ENCODE measurements at places on chromosomes 16 and 17.

DNA sequence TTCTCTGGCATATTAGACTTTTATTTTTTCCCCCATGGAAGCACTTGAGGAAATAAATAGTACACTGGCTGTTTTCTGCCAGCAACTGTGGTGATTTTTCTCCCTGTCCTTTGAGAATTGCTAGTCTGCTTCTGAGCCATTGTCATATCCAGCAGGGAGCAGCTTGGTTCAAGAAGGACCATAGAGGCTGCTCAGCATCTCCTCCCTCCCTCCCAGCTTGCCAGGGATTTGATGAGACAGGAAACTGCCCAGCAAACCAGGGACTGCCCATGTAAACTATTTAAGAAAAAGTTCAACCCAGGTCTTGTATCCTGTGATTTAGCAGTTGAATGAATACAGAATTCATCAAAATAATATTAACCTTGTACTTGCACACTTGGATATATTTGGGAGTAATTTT is 39.5 kb downstream of the CYB5B start:
- DNase-seq, result no peak

DNA sequence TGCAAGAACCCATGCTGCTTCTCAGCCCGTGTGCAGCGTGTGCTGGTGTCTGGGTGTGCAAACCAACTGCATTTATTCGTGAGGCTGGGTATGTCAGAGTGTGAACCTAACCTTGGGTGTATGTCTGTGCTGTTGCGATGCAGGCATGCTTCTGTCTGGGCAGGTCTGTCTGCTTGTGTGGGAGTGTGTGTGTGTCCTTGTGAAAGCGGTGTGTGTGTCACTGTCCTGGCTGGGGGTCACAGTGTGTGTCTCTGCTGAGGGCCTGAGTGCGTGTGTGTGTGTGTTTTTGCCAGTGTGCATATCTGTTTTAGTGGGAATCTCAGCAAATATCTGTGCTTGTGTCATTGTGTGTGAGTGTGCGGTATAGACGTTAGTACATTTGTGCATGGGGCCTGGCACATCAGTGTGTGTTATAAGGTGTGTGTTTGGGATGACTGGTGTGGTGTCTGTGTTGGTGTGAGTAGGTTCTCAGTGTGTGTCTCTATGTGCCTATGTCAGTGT is 121.8 kb downstream of the CYLD start:
- no peak for DNase-seq

GRCh38 chr17:9079461-9080103 is 58.3 kb downstream of the NTN1 start:
- no peak for DNase-seq

DNA sequence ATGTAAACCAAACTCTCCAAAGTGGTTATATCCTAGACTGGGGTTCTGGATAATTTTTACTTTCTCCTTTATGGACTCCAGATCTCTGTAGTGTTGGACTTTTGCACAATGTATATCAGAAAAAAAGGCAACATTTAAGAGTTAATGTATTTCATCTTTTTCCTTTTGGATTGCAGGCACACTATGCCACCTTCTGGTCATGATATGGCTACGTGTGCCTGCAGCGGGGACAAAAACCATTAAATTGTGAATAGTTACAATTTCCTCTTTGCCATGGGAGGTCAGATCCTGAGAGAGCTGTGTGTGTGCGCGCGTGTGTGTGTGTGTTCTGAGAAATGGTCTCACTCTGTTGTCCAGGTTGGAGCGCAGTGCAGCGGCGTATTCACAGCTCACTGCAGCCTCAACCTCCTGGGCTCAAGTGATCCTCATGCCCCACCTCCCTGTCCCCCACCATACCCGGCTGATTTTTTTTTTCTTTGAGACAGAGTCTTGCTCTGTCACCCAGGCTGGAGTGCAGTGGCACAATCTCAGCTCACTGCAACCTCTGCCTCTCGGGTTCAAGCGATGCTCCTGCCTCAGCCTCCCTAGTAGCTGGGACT is 4.3 kb upstream of the SGF29 start:
- DNase-seq, result no peak

- DNase-seq, result no peak
Observed at GRCh38 chr16:65429504-65430181, 307.8 kb upstream of the CDH11 start.

DNA sequence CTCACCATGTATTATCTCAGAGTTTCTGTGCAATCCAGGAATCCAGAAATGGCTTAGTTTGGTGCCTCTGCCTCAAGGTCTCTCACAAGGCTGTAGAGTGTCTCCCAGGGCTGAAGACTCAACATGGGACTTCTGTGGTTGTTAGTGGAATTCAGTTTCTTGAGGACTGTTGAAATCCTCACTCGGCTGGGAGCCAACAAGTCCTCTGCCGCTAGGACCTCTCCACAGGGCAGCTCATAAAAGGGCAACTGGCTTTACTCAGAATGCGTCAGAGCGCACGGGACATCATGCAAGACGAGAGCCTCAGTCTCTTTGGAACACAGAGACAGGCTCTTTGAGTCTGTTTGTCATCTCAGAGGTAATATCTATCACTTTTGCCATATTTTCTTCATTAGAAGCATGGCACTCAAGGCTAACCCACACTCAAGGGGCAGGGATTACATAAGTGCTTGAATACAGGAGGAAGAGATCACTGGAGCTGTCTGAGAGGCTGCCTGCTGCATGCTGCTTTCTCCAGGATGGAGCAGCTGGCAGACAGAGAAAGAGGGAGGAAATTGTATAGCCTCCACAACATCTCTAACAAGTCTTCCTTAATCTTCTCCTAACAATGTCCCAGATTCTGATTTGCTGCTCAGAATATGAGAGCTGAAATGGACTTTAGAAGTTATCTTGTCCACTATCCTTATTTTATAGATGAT is 97.5 kb upstream of the ASIC2 start:
- DNase-seq, result no peak

GRCh38 chr16:67966549-67967182 is 1.8 kb downstream of the SLC12A4 start:
- no peak for DNase-seq

GRCh38 chr17:12395733-12396354 is 269.8 kb upstream of the MYOCD start:
- no peak for DNase-seq

- no peak for DNase-seq
Observed at GRCh38 chr17:81121841-81122733, 43.2 kb upstream of the PVALEF start.

DNA sequence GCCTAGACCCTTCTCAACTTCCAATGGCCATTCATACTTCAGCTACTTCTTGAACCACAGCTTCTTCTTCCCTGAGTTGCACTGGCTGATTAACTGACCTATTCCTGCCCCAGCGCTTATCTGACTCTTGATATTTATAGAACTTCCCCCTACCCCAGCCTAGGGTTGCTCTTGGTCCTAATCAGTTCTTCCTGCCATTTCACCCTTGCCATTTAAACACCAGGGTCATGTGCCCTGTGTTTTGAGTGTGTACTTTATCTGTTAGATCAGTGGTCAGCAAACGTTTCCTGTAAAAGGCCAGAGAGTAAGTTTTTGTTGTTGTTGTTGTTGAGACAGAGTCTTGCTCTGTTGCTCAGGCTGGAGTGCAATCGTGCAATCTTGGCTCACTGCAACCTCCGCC is 82.4 kb upstream of the COX10 start:
- DNase-seq, result no peak

DNA sequence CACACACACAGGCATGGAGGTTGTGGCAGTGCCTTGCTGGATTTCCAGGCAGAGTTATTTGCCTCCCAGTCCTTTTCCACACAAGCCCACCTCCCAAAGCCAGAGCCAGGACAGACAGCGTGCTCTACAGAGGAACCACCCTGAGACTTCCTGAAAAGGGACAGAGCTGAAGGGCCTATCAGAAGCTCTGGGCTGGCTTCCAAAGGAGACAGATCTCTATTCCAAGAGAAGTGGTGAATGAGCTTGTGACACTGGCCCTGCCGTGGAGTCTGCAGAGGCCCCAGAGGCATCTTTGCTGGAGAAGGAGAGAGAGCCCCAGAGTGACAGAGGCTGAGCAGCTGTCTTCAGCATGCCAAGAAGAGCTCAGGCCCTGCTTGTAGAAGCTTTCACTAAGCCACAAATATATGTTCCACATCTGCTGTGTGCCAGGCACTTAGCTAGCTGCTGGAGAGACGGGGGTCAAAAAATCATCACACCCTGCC is 8.3 kb upstream of the LPCAT2 start:
- DNase-seq, result no peak

GRCh38 chr16:14454391-14454790 is 175.7 kb downstream of the PARN start:
- DNase-seq, result no peak

- no peak for DNase-seq
Observed at GRCh38 chr17:78676412-78677302, 99.5 kb upstream of the DNAH17 start.

DNA sequence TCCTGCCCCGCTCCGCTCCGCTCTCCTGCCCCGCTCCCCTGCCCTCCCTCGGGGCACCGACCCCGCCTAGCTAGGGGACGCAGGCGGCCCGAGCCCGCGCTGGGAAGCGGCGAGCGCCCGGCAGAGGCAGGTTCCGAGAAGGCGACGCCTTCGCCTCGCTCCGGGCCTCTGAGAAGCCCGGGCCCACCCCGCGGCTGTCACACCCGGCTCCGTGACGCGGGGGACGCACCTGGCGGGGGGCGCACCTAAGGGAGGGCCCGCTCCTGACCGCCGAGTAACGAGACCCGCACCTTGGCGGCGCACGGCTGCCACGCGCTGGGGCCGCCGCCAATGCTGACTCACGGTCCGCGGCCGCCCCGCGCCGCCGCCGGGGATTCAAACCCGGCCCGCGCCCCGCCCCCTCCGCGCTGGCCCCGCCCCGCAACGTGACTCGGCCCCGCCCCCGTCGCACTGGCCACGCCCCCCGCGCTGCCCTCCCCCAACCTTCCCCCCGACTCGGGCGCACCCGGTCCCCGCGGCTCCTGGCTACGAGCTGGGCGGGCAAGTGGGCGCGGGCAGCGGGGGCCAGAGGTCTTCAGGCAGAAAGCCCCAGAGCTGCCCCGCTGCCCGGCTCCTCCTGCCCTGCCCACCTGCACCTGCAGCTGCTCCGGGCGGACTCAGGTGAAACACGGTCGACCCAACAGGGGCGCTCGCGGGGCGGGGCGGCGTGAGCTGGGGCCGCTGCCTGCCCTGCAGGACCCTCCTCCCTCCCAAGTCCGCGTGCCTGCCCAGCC is 27.8 kb downstream of the GNPTG start:
- peak; percentile 62 for DNase-seq

GRCh38 chr17:77849239-77849638 is 109.3 kb upstream of the TNRC6C start:
- DNase-seq, result no peak

- no peak for DNase-seq
Observed at GRCh38 chr17:34307110-34307509, 12.1 kb upstream of the CCL8 start.

- DNase-seq, result no peak
Observed at GRCh38 chr17:61394630-61395408, 4.8 kb upstream of the TBX2 start.

- no peak for DNase-seq
Observed at GRCh38 chr17:74659889-74660288, 36.4 kb upstream of the CD300E start.

GRCh38 chr16:11253009-11253994 is 2.7 kb downstream of the SOCS1 start:
- DNase-seq, result peak; percentile 43

DNA sequence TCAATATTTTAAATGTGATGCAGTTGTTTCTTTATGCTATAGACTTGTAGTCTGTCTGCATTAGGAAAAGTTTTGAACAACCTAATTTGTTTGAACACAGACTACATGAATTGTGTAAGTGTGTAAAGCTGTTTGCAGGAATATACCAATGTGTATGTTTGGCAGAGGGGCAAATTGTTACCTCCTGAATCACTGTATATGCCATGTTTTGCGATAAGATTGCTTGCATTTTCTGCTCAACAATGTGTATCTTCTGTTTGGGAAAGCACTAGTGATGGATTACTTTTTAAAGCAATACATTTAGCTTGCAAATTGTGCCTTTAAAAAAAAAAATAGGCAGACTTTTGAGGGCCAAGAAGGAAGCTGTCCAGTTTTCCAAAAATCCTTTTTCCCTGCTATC is 14.6 kb downstream of the RBBP6 start:
- no peak for DNase-seq

GRCh38 chr16:31421587-31421986 is 6.6 kb downstream of the COX6A2 start:
- DNase-seq, result peak; percentile 13

- no peak for DNase-seq
Observed at GRCh38 chr16:82432261-82432660, 194.5 kb upstream of the CDH13 start.

DNA sequence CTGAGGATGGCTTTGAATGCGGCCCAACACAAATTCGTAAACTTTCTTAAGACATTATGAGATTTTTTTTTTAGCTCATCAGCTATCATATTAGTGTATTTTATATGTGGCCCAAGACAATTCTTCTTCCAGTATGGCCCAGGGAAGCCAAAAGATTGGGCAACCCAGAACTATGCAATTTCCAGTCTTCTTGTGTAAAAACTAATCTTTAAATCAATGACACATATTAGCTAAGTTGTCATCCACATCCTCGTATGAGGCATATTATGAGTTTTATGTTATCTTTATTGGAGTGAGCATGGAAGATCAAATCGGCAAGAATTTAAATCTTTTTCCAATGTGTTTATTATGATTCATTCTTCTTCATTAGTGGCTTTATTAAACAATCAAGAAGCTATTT is 198.6 kb upstream of the HSBP1 start:
- no peak for DNase-seq

GRCh38 chr17:57713140-57713539 is 32.0 kb downstream of the CCDC182 start:
- no peak for DNase-seq

- DNase-seq, result no peak
Observed at GRCh38 chr16:48609652-48610029, 339 bp downstream of the N4BP1 start.

DNA sequence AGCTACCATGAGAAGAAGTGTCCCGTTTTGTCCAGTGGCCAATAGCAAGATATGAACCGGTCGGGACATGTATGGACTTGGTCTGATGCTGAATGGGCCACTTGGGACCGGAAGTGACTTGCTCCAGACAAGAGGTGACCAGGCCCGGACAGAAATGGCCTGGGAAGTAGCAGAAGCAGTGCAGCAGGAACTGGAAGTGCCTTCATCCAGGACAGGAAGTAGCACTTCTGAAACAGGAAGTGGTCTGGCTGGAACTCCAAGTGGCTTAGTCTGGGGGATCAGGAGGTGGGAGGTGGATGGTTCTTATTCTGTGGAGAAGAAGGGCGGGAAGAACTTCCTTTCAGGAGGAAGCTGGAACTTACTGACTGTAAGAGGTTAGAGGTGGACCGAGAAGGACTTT is 5.3 kb downstream of the EFNB3 start:
- no peak for DNase-seq

- no peak for DNase-seq
Observed at GRCh38 chr17:76048711-76049110, 21.6 kb upstream of the EVPL start.

- no peak for DNase-seq
Observed at GRCh38 chr16:47413041-47413440, 47.8 kb downstream of the ITFG1 start.

Measured in activated T-cell treated with anti-CD3 and anti-CD28 coated beads, Interleukin-2, amount 50 U/mL, for 4 hours (primary cell).